ENCODE measurements at places on chromosomes 4 and X. TPM values are rescaled to one million over a fixed set of nuclear protein-coding genes. Genes with fewer than 3 reads are reported as not detected.

TECRL gene
- total RNA-seq, result not detected

INTS6L gene
- 3.0 TPM for total RNA-seq

GLRA2 gene
- total RNA-seq, result not detected

TRIM61 gene
- 4.5 TPM for total RNA-seq

UGT2B15 gene
- not detected for total RNA-seq

PABPC4L gene
- total RNA-seq, result 1.1 TPM

TFE3 gene
- total RNA-seq, result 63.3 TPM

RWDD4 gene
- 17.6 TPM for total RNA-seq

GAGE12F gene
- not detected for total RNA-seq

HHIP gene
- total RNA-seq, result 0.54 TPM

DNA sequence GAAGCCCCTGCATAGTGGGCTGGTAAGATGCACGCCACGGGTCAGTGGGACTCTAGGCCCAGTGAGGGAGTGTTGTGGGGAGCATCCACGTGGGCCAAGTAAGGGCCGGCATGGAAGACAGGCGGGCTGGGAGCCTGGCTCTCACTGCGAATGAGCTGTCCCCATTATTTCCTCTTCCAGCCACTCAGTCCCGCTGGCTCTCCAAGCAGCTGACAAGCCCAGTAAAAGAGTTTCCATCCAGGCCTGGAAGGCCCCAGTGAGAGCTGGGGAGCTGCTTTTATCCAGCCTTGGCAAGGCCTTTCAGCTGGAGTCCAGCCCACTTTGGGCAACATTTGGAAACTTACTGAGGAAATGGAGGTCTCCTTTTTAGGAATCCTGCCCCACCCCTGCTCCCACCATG is 24.9 kb downstream of the APLN start:
- DNase-seq, result no peak

DNA sequence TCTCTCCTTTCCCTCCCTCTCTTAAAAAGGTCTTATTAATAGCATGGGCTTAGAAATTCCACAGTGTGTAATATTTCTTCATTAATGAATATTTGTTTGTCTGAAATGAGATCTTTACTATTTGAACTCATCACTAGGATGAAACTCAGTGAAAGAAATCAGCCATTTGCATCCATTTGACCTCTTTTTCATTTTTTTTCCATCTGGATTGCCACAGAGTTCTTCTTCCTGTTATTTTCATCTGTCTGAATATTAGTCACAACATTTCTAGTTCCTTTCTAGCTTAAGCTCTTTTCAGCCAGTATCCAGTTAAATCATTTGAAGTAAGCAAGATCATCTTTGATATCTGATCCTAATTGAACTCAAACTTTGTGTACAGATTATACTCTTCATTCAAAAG is 69.2 kb upstream of the PLS3 start:
- DNase-seq, result no peak

DNA sequence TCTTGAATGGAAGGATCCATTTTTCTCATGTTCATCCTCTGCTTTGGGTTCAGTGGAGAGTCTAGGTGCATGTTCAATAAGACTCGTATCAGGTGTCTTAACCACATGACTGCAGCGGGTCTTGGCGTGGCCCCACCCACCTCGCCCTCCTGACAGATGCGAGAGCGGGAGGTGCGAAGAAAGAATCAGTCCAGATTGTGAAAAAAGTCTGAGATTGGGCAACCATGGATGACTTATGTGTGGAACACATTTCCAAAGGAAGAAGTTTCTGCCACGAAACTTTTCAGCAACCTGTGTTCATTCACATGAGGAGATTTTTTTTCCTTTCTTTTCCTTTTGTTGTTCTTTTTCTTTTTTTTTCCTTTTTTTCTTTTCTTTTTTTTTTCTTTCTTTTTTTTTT is 66.8 kb downstream of the NSD2 start:
- DNase-seq, result no peak

DNA sequence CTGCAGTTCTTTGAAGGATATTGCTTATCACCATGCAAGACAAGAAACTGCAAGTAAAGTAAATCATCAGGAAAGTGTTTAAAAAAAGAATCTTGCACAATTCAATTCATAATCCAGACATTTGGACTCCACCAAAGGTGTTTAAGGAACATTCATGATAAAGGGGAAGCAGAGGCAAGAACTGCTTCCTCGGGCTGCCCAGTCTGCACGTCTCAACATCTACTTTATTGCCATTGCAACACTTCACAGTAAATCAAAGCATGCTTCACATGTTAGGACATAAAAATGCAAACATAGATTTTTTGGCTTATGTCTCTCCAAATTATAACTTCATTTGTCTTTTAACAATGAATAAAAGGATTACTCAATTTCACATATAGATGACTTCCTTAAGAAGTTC is 42.5 kb downstream of the MID1 start:
- no peak for DNase-seq

GRCh38 chr4:165481053-165481835 is 102.4 kb downstream of the CPE start:
- no peak for DNase-seq

- no peak for DNase-seq
Measured at GRCh38 chr4:176762661-176763308, 29.9 kb downstream of the VEGFC start.

- DNase-seq, result no peak
Measured at GRCh38 chr4:71366766-71367165, 27.9 kb downstream of the SLC4A4 start.

DNA sequence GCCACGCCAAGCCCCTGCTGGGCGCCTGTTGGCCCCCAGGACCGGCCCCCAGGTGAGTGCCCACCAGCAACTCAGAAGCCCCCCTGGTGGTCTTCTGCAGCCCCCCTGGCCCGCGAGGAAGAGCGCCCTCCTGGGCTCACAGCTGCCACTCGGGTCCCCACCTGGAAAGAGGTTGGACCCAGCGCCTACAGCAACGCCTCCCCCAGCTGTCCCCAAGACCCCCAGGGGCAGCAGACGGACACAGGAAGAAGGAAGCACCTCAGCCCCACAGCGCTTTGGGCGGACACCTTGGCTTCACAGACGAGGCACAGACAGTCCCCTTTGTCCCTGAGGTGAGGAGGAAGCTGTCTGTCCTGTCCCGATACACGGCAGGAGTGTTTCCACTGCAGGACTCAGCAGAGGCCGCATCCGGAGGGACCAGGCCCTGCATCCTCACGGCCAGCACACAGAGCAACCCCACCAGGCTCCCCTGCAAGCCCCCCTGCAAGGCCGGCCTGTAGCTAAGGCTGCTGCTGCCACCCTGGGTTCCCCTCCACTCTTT is 115.6 kb upstream of the NKX1-1 start:
- no peak for DNase-seq

GRCh38 chr4:130705023-130705422 is 1609.1 kb downstream of the C4orf33 start:
- DNase-seq, result no peak

- peak; percentile 25 for DNase-seq
Measured at GRCh38 chr4:102554482-102554881, 53.3 kb downstream of the NFKB1 start.

DNA sequence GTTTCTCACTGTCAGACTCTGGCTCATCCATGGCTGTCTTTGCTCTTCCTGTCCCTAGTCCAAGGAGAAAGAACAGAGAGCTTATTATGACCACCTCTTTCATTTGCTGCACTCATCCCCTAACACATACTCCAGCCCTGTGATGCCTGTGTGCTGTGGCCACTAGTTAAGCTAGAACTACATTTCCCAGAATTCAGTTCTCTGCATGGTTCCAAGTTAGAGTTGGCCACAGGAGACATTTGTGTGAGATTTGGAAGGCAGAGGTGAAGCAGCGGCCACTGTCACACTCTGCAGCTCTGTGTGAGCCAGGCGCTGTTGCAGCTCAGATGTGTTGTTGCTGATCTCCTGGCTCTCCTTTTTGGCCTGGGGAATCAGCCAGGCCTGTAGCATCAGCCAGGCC is 188.2 kb upstream of the ATP6AP2 start:
- no peak for DNase-seq

GRCh38 chrX:125029131-125029530 is 290.5 kb upstream of the TEX13C start:
- DNase-seq, result no peak

GRCh38 chr4:7647600-7648543 is 213.1 kb upstream of the PSAPL1 start:
- DNase-seq, result no peak

GRCh38 chr4:140943486-140944198 is 187.5 kb upstream of the TBC1D9 start:
- no peak for DNase-seq

- no peak for DNase-seq
Measured at GRCh38 chr4:153005899-153006381, 69.8 kb downstream of the FHDC1 start.

DNA sequence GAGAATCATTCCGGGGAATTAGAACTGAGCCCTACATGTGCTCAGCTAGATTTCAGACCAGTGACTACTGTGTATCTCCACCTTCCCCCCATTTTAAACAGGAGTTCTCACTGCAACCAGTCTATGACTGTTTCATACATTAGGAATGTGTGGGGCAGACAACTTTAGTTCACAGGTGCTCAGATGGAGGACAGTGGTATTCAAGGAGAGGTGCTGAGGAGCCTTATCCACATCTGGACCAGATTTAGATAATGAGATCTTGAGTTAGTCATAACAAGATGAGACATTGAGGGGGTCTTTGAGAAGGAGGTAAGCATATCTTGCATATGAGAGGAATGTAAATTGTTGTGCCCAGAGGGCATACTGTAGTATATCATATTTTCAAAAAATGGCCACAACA is 32.8 kb upstream of the RELL1 start:
- DNase-seq, result no peak

- DNase-seq, result no peak
Measured at GRCh38 chr4:48742412-48742811, 37.7 kb downstream of the FRYL start.

- DNase-seq, result no peak
Measured at GRCh38 chrX:130831347-130831722, 71.7 kb downstream of the ENOX2 start.

- DNase-seq, result peak; percentile 28
Measured at GRCh38 chr4:103754844-103755243, 35.1 kb upstream of the TACR3 start.
